ENCODE measurements at places on chromosomes 5 and 9.
A peak's percentile ranks its signal among the peaks of the same experiment; 100 is the strongest.

DNA sequence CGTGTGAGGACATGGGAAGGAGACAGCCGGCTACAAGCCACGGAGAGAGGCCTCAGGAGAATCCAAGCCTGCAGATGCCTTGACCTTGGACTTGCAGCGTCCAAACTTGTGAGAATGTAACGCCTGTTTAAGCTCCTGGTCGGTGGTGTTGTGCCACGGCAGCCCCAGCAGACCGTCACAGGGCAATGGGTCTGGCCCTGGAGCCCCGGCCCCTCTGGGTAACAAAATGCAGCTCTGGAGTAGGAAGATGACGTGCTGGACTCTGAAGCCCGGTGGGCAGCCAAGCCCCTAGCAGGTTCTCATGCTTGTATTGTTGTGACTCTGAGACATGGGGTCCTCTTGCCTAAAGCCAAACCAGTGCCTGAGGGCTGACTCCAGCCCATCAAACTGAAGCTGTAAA lies 174.7 kb downstream of the IRX2 start:
- no peak for DNase-seq

DNA sequence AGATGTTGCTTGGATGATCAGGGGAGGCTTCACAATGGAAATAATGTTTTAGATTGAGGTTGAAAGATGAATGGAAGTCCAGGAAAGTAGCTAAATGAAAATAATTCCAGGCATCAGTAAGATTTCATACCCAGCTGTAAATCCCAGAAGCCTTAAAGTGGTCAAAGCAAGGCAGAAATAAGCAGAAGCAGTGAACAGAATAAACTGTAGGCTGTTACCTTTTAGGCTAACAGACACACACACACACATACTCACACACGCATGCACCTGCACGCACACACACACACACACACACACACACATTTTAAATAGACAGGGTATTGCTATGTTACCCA lies 175.3 kb downstream of the WDR70 start:
- no peak for DNase-seq

GRCh38 chr9:125613141-125613540 lies 93.9 kb downstream of the MAPKAP1 start:
- DNase-seq: no peak

GRCh38 chr5:60820593-60821487 lies 23.2 kb downstream of the ELOVL7 start:
- DNase-seq: no peak

- DNase-seq: no peak
These were observed 349.3 kb downstream of the RAB3C start for GRCh38 chr5:58932057-58932612.

GRCh38 chr5:71810023-71810422 lies 90.9 kb downstream of the CARTPT start:
- DNase-seq: no peak

DNA sequence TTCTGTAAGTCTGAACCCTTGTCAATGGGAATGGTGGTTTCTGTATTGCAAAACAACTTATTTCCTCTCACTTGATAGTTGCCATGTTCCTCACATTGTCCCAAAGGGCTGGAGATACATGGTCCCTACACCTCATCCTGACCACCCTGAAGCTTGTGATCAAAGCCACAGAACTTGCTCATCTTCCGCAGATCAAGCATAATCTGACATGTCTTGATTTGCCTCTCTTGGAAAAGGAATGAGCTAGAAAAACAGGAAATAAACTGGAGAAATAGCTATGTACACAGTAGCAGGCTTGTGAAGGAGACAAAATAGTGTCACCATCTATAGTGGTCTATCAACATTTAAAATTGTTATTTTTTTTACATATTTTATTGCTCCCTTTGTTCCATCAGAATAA lies 871.9 kb upstream of the C9orf72 start:
- no peak for DNase-seq

DNA sequence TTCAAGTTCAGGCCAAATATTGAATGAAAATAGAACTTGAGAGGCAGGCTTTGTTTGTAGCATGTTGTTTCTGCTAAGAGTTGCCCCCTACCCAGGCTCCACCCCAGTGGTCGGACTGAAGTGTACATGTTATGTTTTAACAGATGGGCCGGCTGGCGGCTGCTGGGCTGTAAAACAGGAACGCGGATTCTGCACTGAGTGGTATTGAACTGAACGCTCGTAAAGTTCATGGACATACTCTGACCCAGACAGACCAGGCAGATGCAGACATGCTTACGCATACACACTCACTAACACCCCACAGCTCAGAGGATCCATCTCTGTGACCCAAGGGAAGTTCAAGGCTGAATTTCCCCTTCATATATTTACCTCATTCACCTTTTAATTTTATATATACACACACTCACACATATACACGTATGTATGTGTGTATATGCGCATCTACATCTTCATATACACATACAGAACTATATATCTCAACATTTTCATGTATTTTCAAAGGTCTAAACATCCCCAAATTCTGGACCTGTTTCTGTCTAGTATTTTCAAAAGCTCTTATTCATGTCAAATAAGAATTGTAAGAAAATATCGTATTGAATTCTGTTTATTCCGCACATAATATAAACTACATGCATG lies 1.4 kb downstream of the MARCHF3 start:
- DNase-seq: no peak

DNA sequence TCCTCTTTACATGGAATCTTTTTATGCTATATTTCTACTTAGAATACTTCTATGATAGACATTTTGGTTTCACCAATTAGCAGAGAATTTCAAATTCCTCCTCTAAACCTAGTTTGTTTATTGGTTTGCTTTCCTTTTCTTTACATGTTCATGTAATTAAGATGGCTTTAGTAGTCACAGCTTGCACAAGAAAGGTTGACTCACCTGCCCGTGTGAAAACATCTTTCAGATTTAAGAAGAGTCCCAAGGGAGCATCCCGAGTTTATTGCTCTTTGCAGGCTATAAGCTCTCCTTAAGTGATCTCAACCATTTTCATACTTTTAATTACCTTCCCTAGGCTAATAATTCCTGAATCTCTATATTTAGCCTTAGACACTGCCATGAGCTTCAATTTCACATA lies 28.9 kb downstream of the TYRP1 start:
- DNase-seq: no peak

GRCh38 chr5:175124251-175124813 lies 319.6 kb downstream of the DRD1 start:
- DNase-seq: no peak

DNA sequence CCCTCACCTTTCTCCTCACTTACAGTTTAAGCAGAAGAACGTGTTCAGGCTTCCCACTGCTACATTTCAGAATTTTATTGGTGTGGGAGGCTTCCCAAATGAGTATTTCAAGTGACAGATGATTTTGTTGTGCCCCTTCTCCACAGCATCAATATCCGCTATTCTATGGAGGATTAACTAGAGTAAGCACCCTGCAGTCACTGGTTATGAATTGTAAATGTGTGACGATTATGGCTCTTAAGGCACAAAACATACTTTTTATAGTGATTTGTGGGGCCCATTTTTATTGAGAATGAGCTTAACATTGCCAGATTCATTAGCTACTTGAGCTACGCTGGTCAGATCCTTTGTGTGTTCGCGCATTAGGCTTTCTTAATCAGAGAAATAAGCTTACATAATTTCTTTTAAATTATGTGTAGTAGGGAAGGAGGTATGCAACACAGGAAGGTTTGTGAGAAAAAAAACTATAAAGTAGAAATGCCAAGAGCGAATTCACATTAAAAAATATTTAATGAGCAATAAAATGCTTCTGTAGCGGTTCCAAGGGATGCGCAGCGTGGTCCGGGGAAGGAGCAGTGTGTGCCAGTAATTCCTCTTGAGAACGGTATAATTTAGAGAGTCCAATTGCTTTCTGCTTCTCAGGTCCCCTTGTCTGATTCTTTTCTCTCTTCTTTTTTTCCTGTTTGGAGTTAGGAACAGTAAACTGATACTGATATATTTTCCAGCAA lies 2380.4 kb downstream of the MAT2B start:
- no peak for DNase-seq

DNA sequence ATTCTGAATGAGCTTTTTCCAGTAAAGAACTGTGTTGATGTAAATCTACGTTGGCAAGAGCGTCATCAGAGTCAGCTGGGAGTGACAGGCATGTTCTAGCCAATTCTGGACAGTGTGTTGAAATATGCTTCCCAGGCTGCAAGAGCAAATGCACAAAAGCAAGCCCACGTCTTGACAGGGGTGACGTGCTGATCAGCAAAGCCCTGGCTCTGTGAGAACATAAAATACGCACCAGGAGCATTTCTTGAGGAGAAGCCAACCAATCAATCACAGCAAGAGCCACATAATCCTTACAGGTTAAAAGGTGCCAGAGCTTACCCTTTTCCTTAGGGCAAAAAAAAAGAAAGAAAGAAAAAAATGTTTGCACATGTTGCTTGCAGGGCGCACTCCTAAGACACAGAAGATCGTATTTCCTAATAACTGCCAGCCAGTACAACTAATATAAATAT lies 148.1 kb downstream of the PDE4D start:
- DNase-seq: no peak

GRCh38 chr5:123719004-123719403 lies 207.0 kb downstream of the CSNK1G3 start:
- no peak for DNase-seq

GRCh38 chr5:55763746-55764420 lies 26.0 kb downstream of the DDX4 start:
- peak; percentile 32 for DNase-seq

DNA sequence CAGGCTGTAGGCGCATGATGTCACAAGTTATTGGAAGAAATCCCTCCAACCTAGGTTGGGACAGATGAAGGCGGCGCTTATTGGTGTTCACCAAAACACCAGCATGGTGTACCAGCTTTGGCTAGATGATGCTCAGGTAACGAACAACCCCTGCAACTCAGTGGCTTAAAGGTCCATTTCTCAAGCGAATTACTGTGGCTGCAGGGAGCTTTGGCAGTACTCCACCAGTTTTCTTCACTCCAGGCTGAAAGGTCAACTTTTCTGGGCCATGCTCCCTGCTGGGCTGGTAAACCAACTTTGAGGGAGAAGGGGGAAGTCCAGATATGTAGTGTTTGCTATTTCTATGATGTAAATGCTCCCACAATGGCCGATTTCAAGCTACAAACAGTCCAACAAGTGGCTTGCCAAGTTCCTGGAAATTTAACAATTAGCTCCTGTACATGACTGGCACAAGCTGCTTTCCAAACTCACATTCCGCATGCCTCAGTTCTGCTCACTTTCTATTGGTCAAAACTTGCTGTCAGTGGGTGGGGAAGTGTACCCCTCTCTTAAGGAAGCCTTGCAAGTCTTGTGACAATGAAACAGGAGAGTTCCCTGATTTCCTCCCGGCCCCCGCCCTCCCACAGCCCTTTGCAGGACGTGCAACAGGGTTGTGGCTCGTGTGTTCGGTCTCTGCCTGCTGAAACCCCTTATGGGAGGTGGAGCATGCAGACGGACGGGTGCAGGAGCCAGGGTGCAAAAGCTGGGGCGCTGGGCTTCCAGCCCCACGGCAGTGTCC lies 588 bp upstream of the ZBED3 start:
- DNase-seq: no peak

DNA sequence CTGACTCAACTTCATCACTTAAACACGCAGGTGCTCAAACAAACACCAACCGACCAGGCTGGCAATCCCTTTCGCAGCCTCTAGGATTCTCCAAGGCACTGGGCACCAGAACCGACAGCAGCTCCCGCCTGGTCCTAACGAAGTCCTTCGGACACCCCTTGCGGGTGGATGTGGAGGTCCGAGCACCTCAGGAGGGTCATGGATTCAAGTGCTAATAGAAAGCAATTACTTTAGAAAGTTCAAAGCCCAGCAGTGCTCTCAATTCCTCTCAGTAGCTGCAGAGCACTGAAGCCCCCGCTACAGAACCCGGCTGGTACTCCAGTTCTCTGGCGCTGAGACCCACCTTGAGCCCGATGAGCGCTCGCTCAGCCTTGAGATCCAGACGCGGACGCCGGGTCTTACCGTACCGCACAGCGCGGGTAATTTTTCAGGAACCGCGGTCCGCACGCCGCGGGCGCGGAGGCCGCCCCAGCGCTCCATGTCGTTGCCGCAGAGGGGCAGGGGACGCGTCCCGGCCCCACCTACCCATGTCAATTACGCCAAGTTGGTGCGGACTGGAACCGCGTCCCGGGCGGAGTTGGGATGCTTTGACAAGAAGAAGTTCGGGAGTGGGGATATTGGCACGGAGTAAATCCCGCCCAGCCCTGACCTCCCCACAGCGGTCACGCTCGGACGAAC lies 638 bp downstream of the MARCHF3 start:
- peak; percentile 40 for DNase-seq

- no peak for DNase-seq
These were observed 137.0 kb downstream of the NPR3 start for GRCh38 chr5:32848120-32848519.

DNA sequence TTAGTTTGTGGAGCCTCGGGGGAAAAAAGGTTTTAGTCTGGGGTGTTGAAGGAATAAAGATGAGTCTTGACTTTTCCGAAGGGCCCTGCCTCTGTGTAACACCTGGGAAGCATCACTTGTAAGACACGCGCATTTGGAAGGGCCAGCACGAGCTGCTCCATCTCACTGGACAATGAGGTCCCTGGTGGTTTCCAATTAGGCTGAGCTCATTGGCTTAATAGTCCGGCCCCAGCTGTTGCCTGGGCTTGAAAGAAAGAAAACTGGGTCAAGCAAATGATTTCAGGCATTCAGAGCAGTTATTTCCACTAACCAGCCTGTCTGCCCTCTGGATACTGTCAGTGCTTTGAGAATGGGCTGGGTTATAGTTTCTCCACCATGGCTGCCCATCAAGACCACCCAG lies 64.5 kb downstream of the NSUN2 start:
- DNase-seq: no peak

DNA sequence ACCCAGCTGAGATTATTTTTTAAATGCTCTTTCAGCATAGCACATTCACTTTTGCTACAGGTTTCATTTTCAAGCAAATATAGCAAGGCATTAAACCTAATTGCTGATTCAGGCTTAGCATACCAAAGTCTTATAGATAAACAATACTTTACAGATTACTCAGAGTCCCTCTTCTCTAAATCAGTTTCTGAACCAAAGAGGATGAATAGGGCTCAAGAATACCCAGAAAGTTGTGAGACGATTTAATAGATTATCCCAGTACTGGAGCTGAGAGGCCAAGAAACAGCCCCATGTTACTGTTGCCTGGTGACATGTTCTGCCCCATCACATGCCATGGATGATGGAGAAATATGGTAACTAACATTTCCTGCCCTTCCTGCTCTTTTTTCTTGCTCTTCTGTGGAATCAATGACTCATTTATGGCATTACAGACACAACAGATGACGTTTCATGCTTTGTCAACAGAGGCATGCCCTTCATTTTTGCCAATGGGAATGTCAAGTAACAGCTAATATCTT lies 18.1 kb upstream of the SSBP2 start:
- DNase-seq: no peak

Measured in CD4-positive, alpha-beta T cell treated with Interleukin-4 for 4 hours (primary cell).